ENCODE measurements at places on chromosomes 11 and 22.

GRCh38 chr11:101705972-101706371, 122.2 kb upstream of the TRPC6 start:
- no peak for DNase-seq

DNA sequence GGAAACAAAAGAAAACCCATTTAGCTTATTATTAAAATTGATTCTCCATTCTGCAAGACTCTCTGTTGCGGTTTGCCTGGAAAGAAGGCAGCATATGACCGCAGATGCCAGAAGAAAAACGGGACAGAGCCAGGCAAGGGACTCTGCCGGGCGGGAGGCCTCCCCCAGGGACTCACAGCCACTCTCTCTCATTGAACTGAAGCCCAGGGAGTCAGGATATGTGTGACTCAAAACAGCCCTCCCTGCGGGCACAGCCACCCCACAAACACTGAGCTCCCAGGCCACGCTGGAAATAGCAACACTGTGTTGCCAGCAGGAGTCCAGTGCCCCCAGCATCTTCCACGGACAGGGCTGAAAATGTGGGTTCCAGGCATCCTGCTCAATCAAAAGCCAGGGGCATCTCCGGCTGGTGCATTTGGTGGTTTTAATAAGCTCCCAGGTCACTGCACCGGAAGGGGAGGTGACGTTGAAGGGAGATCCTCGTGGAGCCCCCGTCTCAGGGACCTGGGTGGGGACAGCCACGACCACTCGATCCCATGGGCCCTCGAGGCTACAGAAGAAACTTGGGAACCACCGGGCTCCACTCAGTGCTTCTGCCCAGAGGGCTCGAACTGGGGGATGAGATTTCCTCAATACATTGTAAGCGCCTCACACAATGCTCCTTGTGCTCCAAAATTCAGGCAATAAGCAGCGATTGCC, 624.5 kb downstream of the TBC1D22A start:
- no peak for DNase-seq

DNA sequence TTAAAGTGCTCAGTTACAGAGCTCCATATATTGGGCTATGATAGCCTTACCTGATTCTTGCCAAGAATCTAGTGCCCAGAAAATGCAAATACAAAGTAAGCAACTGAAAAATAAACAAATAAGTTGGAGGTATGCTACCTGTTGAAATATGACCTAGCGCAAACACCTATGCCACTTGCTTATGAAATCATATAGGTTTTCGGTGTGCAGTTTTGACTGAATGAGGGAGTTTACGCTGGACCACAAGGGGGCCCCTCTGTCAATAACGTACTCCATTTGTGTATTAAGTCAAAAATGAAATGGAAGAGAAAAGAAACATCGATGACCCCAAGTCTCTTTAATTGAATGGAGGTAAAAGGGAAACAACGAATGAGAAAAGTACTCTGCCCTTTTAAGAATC, 84.9 kb upstream of the TRIM77 start:
- no peak for DNase-seq

DNA sequence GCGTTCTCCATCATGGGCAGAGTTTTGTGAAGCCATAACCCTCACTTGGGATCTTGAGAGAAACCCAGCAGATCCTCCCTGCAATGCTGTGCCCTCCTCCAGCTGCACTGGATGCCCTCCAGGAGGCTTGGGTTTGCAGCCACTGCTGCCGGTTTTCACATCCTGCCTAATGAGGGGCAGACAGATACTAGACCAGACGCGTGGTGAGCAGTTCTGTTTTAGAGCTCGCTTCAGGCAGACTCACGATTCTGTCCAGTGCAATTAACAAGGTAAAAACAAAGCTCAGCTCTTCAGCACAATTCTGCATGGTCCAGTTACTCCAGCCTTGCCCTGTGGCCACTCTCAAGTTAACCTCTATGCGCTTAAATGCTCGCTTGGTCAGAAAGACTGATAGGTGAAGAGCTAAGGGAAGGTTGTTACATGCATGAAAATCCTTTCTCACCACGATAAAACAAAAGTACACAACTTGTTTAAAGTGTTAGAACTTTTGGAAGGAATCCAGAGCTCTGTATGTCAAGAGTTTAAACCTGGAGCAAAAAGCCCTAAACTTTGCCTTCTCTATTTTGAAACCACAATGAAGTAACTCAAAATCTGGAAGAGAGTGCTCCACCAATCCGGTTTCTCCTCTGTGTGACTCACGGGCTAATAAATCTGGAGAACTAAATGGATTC, 292.3 kb upstream of the FAT3 start:
- DNase-seq: no peak

- no peak for DNase-seq
Measured at GRCh38 chr22:26302726-26303125, 126.3 kb upstream of the ASPHD2 start.

Data from coronary artery (tissue), 2 donors.